ENCODE measurements at places on chromosomes 5 and 9. TPM values are rescaled to one million over a fixed set of nuclear protein-coding genes. Genes with fewer than 3 reads are reported as not detected.

TAF11L10 gene
- total RNA-seq: not detected

ACTBL2 gene
- not detected for total RNA-seq

ARL14EPL gene
- not detected for total RNA-seq

GDNF gene
- total RNA-seq: not detected

SMIM33 gene
- total RNA-seq: 2.1 TPM

SPATA31E1 gene
- total RNA-seq: not detected

TAF1L gene
- total RNA-seq: 0.02 TPM

FOXD4 gene
- 0.13 TPM for total RNA-seq

WDR36 gene
- 26.0 TPM for total RNA-seq

TMC1 gene
- total RNA-seq: not detected

TMEM215 gene
- not detected for total RNA-seq

C9orf72 gene
- 18.3 TPM for total RNA-seq

NR5A1 gene
- total RNA-seq: not detected

NUDT12 gene
- 0.87 TPM for total RNA-seq

CDKN2A gene
- 34.2 TPM for total RNA-seq

DRD1 gene
- total RNA-seq: not detected

PRRC1 gene
- 49.3 TPM for total RNA-seq

CREB3 gene
- total RNA-seq: 18.1 TPM

SLC35D2 gene
- total RNA-seq: 17.5 TPM

IFNA13 gene
- total RNA-seq: not detected

SPATA24 gene
- 10.3 TPM for total RNA-seq

PDCD1LG2 gene
- 1.2 TPM for total RNA-seq

BTNL3 gene
- not detected for total RNA-seq

GHR gene
- not detected for total RNA-seq

CDC25C gene
- 11.1 TPM for total RNA-seq

TAS2R1 gene
- not detected for total RNA-seq

ROPN1L gene
- 4.6 TPM for total RNA-seq

DDX4 gene
- total RNA-seq: 0.23 TPM

CCNJL gene
- not detected for total RNA-seq

SLIT3 gene
- total RNA-seq: not detected

ENG gene
- total RNA-seq: 18.3 TPM

CNTLN gene
- 0.53 TPM for total RNA-seq

NDUFA8 gene
- total RNA-seq: 32.6 TPM

PROB1 gene
- total RNA-seq: 2.8 TPM

GABBR2 gene
- not detected for total RNA-seq

CARTPT gene
- not detected for total RNA-seq

KIF24 gene
- total RNA-seq: 7.9 TPM

NEURL1B gene
- total RNA-seq: 6.9 TPM

IRGM gene
- total RNA-seq: 2.2 TPM

SLC6A18 gene
- not detected for total RNA-seq

ZNF474 gene
- not detected for total RNA-seq

NIM1K gene
- 0.20 TPM for total RNA-seq

Measured in activated naive CD4-positive, alpha-beta T cell treated with anti-CD3 and anti-CD28 coated beads, Interleukin-2, amount 10 ng/mL, durations not matched to agents 5 hours and 36 hours (primary cell).